ENCODE measurements at places on chromosomes 13 and 19.

DNA sequence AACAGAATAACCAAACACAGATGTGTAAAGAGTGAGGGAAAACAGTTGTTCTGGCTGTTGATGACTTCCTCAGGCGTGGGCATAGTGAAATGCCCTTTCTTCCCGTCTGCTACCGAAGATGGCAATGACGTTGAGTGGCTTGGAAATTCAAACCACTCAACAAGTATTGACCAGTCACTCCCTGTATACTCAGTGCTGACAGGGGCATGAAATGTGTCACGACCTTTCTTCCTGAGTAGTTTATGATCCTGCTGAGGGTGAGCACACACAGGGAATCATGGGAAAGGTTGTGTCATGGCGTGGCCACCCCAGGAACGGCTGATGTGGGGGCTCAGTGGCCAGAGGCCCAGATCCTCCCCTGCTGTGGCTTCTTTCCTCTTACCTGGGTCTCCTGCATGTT, 87.8 kb upstream of the C1QTNF9B start:
- H3K27ac ChIP-seq: no peak overlapping the region
- no peaks in the 10 kb centered on the region for H3K36me3 ChIP-seq
- no peaks in the 10 kb centered on the region for H3K27me3 ChIP-seq
- no peak overlapping the region for H3K4me3 ChIP-seq

- no peaks in the 10 kb centered on the region for H3K36me3 ChIP-seq
- no peak for DNase-seq
- H3K27me3 ChIP-seq: no peaks in the 10 kb centered on the region
- H3K27ac ChIP-seq: no peak overlapping the region
- no peak overlapping the region for H3K4me3 ChIP-seq
Measured at GRCh38 chr13:41678249-41678648, 220.9 kb downstream of the RGCC start.

- DNase-seq: no peak
- no peak overlapping the region for H3K4me3 ChIP-seq
- no peak overlapping the region for H3K27ac ChIP-seq
- no peaks in the 10 kb centered on the region for H3K4me1 ChIP-seq
- no peaks in the 10 kb centered on the region for H3K27me3 ChIP-seq
Measured at GRCh38 chr13:105783261-105783660, 752.2 kb downstream of the EFNB2 start.

GRCh38 chr13:45368571-45368970, 27.6 kb upstream of the TPT1 start:
- no peak overlapping the region for H3K27ac ChIP-seq
- no peaks in the 10 kb centered on the region for H3K27me3 ChIP-seq
- no peaks in the 10 kb centered on the region for H3K36me3 ChIP-seq
- peaks cover 5% of the 10 kb centered on the region for H3K4me1 ChIP-seq
- H3K4me3 ChIP-seq: no peak overlapping the region

GRCh38 chr19:4007836-4008539, 452 bp downstream of the PIAS4 start:
- H3K27me3 ChIP-seq: no peaks in the 10 kb centered on the region
- H3K27ac ChIP-seq: no peak overlapping the region
- peak; percentile 66 for DNase-seq
- peaks cover 13% of the 10 kb centered on the region for H3K4me1 ChIP-seq
- H3K36me3 ChIP-seq: no peaks in the 10 kb centered on the region
- peak overlapping the region; percentile 87 for H3K4me3 ChIP-seq

DNA sequence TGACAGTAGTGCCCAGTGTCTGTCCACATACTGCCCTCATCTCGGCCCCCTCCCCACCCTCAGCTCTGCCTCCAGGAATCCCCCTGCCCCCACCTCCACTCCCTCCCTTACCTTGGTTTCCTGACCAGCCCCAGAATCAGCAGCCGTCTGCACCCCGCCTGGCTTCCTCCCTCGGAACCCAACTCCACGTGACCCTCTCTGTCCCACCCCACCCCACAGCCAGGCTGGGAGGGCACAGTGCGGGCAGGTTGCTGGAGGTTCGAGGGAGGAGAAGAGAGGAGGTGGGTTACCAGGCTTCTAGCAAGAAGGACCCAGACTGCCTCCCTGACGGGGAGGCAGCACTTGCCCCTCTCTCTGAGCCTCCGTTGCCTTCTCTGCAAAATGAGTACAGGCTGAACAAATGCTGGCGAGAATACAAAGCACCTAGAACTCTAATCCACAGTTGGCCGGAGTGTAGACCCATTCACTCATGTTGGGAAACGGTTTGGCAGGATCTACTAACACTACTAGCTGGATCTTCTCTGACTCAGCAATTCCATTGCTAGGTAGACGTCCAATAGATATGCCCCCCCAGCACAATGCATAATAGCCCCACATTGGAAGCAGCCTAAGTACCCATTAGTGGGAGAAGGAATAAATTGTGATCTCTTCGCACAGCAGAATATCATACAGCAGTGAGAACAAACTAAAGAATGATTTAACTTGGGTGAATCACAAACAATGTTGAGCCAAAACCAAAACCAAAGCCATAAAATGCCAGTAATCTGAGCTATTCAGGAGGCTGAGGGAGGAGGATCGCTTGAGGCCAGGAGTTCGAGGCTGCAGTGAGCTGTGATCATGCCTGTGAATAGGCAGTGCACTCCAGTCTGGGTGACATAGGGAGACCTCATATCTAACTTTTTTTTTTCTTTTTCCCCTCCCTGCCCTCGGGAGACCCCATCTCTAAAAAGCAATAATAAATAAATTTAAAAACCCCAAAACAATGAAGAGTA, at the start of gene RASAL3:
RASAL3 (minus strand) TSS at position 151 of the 992 bp plus-strand sequence. CDS start 186 bp downstream, outside the sequence.
- no peaks in the 10 kb centered on the region for H3K4me1 ChIP-seq
- H3K27me3 ChIP-seq: peaks cover 90% of the 10 kb centered on the region
- no peak within 1 kb of the TSS for H3K4me3 ChIP-seq
- DNase-seq: no peak
- no peak within 1 kb of the TSS for H3K27ac ChIP-seq

DNA sequence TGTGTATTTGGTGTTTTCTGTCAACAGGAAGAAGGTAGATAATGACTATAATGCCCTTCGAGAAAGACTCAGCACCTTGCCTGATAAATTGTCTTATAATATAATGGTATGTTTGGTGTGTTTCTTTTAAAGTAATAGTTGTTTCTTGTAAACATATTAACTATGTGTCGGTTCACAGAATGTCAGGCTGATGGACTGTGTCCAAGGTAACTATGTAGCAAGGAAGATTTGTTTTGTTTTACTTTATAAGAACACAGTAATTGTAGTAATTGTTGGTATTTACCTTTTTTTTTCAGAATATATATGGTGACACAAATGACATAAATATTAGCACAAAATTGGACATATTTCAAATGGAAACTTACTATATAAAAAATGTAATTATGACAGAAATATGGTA, 43.2 kb downstream of the URI1 start:
- no peaks in the 10 kb centered on the region for H3K36me3 ChIP-seq
- peaks cover 11% of the 10 kb centered on the region for H3K4me1 ChIP-seq
- H3K4me3 ChIP-seq: no peak overlapping the region
- no peak overlapping the region for H3K27ac ChIP-seq

DNA sequence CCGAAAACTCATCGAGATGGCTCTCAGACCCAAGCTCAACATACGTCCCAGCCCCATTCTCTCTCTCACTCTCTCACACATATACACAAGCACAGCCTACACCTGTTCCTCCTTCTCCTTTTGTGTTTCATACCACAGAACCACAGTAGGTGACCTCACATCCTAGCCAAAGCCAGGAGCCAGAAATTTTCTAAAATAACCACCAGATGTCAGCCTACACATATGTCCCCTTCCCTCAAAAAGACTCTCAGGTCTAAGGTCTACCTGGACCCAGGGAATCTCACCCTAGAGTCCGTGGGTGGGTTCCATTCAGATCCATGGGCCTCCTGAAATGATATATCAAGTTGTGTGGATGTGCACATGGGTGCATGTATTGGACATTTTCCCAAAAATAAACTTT, 104.2 kb upstream of the IPO5 start:
- no peaks in the 10 kb centered on the region for H3K27me3 ChIP-seq
- H3K4me3 ChIP-seq: no peak overlapping the region
- no peak overlapping the region for H3K27ac ChIP-seq
- H3K36me3 ChIP-seq: no peaks in the 10 kb centered on the region
- DNase-seq: peak; percentile 20
- H3K4me1 ChIP-seq: no peaks in the 10 kb centered on the region

GRCh38 chr13:23541221-23541824, 28.9 kb upstream of the TNFRSF19 start:
- no peak for DNase-seq
- H3K27me3 ChIP-seq: no peaks in the 10 kb centered on the region
- H3K27ac ChIP-seq: no peak overlapping the region

DNA sequence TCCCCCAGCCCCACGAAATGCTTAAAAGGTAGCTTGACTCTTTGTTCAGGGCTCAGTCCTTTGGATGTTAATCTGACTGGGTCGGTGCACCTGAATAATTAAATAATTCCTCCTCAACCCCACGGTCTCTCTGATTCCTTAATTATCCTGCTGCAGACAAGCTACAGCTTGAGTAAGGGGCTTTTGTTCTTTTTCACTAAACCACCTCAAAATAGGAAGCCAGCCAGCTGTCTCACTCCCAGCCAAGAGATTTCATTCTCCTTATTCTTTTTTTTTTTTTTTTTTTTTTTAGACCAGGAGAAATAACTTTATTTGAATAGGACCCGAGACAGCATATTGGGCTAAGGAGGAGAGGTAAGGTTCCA, 7.9 kb upstream of the FCGBP start:
- no peaks in the 10 kb centered on the region for H3K27me3 ChIP-seq
- H3K27ac ChIP-seq: peak overlapping the region; percentile 34
- H3K4me1 ChIP-seq: peaks cover 21% of the 10 kb centered on the region
- DNase-seq: peak; percentile 26

DNA sequence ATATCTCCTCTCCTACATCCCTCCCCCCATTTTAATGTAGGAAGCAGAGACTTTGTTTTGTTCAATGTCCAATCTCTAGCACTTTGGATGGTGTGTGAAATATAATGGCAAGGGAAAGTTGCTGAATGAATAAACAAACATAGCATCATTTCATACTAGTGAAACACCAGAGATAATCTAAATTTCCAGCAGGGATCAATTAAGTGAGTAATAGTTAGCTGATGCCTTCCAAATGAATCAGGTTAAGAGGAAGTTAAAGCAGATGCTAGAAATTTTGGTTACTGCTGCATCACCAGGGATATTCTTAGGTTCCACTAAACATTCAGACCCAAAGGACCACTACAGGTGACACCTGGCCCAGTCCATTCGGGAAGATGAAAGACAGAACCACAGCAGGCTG, 8.1 kb downstream of the MRPS31 start:
- H3K4me3 ChIP-seq: no peak overlapping the region
- peaks cover 10% of the 10 kb centered on the region for H3K36me3 ChIP-seq
- no peak overlapping the region for H3K27ac ChIP-seq
- no peaks in the 10 kb centered on the region for H3K4me1 ChIP-seq

- H3K27me3 ChIP-seq: no peaks in the 10 kb centered on the region
- H3K36me3 ChIP-seq: no peaks in the 10 kb centered on the region
- DNase-seq: no peak
Measured at GRCh38 chr13:50106559-50106958, 91.3 kb downstream of the KCNRG start.
